ENCODE measurements at places on chromosomes 4 and X.
A peak's percentile ranks its signal among the peaks of the same experiment; 100 is the strongest.

DNA sequence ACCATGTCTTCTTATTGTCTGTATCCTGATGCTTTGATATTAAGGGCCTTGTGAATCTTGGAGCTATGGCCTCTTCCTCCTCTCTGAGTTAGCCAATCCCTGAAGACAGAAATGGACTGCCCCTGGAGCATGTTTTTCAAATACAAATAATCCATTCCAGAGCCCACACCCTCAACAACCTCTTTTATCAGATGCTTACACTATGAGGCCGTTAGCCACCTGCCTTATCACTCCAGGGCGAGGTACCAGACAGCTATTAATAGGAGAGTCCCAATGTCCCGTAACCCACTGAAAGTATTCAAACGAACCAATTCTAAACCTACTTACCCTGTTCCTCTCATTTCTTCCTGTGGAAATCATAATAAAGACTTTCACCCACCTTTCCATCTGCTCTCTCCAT, 165.0 kb downstream of the ARHGAP24 start:
- DNase-seq = no peak

DNA sequence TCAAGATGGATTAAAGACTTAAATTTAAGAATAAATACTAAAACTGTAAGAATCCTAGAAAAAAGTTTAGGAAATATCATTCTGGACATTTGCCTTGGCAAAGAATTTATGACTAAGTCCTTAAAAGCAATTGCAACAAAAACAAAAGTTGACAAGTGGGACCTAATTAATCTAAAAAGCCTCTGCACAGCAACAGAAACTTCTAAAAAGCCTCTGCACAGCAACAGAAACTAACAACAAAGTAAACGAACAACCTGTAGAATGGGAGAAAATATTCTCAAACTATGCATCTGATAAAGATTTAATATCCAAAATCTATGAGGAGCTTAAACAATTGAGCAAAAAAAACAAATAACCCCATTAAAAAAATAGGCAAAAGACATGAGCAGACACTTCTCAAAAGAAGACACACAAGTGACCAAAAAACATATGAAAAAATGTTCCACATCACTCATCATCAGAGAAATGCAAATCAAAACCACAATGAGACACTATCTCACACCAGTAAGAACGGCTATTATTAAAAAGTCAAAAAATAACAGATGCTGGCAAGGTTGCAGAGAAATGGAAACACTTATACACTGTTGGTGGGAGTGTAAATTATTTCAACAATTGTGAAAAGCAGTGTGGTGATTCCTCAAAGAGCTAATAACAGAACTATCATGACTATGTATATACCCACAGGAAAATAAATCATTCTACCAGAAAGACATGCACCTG, 5.5 kb upstream of the OPRPN start:
- DNase-seq = no peak

DNA sequence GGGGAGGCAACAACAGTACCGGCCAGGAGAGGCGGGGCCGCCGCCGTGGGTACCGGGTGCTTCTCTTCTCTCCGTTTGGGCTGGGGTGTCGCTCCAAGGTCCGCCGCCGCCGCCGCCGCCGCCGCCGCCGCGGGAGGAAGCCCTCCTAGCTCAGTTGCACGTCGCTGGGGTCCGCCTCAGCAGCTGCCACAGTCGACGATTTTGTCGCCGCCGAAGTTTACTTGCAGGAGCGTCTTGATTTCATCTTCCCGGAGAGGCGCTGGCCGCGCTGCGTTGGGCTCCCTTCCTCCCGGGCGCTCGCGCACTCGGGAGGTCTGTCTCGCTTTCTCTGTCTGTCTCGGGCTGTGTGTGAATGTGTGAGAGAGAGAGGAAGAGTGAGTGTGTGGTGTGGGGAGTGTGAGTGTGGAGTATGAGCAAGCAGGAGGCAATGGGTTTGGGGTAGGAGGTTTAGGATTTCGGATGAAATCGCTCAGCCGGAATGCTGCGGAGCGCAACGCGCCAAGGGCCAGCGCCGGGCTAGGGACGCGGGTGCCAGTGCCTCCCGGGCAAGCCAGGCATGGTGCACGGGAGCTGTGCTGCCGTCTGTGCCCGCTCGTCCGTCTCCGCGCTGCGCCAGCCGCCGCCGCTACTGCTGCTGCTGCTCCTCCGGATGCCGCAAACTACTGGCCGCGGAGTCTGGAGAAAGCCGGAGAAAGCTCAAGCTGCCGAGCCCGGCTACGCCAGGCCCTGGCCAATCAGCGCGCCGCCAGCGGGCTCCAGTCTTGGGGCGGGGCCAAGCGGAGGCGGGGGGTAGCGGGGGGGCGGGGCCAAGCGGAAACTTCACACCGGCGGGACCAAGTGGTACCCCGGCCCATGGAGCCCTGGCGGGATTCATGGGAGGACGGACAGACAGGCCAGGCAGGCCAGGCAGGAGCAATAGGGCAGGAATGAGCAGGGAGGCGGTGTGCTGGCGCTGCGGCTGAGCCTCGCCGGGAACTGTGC, at the start of gene PCDH19:
Gene PCDH19 (minus strand): TSS at position 664 of the 981 bp plus-strand sequence. CDS start 1,676 bp downstream, outside the sequence.
- DNase-seq = peak; percentile 50

- no peak for DNase-seq
Observed at GRCh38 chr4:182862141-182862875, 54.9 kb downstream of the DCTD start.

GRCh38 chrX:121365572-121366161, 318.3 kb downstream of the GLUD2 start:
- no peak for DNase-seq

GRCh38 chr4:152321398-152321797, 214.5 kb downstream of the FBXW7 start:
- DNase-seq = no peak

DNA sequence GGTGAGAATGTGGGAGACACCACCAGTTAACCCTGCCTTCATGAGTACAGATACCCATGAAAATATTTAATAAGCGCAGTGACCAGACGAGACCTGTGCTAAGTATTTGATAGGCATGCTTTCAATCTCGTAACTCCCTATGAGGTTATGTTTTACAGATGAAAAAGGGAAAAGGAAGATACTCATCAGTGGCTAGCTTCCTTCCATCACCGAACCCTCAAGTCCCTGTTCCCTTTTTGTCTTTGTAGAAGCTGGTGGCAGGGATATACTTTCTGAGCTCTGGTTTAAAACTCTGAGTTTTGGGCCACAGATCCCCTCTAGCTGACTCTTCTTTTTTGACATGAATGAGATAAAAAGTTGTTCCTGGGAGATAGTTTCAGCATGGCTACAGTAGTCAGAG, 26.3 kb downstream of the AFF1 start:
- no peak for DNase-seq

GRCh38 chr4:84894621-84895020, 71.9 kb downstream of the WDFY3 start:
- no peak for DNase-seq

DNA sequence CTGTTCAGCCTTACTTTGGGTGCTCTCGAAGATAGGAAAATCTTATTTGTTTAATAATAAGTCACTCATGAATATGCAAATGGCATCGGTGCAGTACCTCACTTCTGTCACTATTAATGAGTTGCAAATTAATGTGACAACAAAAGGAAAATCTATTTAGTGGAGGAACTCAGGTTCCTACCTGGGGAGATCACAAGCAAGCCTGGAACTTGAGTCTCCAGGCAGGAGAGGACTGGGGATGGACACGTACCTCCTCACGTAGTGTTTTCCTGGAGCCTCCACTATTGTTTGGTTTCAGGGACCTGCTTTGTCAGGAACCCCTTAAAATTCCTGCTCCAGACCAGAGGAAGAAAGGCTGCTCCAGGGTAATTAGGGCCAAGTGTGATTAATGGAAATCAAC, 82.1 kb downstream of the BCOR start:
- DNase-seq = no peak

DNA sequence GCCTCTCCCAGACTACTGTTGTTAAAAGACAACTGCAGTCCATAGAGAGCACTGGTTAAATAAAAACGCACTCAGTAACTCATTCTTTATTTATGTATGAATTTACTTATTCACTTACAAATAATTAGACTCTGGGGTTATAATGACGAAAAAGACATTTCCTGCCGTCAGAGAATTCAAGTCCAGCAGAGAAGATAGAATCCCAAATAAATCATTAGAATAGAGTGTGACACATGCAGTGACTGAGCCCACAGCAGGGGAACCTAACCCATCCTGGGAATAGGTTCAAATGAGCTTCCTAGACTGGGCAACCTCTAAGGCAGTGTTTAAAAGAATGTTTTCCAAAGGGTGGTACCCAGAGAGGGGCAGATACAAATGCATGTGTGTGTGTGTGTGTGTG, 53.9 kb downstream of the FGFBP1 start:
- no peak for DNase-seq

- peak; percentile 70 for DNase-seq
Observed at GRCh38 chrX:120308959-120309872, 2.0 kb downstream of the TMEM255A start.

DNA sequence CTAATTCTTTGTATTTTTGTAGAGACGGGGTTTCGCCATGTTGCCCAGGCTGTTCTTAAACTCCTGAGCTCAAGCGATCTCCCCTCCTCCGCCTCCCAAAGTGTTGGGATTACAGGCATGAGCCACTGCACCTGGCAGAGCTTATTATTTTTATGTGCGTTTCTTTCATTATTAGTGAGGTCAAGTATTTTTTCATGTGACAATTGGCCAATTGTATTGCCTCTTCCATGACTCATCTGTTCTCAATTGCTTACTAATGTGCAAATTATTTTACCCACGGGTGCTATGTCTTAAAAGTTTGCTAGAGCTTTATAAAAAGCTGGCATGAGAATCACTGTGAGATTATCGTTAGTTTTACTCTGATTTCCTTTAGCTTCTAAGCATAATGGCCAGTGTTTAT, 13.0 kb upstream of the ARX start:
- peak; percentile 66 for DNase-seq

- no peak for DNase-seq
Observed at GRCh38 chr4:87322754-87323153, at the start of gene HSD17B13. HSD17B13 (minus strand) TSS chr4:87322882; CDS start chr4:87322841, 41 bp downstream.

- peak; percentile 27 for DNase-seq
Observed at GRCh38 chrX:8913655-8914409, 112.6 kb upstream of the FAM9A start.

- no peak for DNase-seq
Observed at GRCh38 chr4:182208526-182209050, 34.6 kb upstream of the TENM3 start.

DNA sequence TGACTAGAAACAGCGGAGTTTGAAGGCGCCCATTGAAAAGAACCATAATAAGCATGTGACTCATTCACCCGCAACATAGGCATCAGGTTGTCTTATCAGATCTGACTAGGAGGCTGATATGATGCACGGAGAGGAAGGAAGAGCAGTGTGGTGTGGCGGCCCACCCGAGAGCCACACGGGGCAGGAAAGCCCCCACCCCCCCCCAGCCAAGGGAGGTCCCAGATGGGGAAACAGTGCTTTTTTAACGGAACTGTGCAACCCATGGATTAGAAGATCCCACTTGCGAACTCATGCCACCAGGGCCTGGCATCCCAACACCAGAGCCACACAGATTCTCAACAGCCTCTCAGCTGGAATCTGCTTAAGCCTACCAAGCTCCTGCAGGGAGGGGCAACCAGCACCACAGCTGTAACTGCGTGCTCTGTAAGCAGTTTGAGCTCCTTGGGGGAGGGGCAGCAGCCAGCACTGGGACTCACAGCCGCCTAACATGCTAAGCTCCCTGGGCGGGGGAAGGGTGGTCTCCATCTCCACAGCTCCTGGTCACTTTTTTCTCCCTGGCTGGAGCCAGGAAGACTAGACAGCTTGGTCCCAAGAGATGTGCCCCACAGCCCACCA, 466.2 kb downstream of the PDGFC start:
- DNase-seq = peak; percentile 28

DNA sequence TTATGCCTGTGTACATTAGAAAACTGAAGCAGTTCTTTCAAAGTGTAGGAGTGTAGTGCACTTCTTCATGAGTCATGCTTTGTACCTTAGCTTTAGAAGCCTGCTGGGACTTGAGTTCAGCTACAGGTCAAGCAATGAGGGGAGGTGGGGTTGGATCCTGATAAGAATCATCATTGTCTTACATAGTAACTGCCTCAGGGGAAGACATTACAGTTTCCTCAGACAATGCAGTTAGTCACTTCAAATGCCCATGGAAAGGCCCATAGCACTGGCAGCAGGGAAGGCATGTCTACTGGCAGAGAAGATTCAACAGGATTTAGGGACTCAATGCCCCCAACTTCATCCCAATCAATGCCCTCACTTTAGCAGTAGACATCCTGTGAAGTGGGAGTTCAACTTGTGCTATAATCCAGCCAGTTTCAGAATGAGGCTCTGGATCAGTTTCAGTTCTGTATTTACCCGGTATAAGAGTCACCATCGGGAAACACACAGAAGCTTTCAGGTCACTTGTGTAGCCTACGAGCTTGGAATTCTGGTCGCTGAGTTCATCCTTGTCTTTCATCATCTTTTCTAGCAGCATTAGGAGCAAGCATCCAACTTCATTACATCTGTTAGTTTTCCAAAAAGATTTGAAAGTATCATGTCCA, 1216.5 kb downstream of the RAPGEF2 start:
- peak; percentile 37 for DNase-seq

DNA sequence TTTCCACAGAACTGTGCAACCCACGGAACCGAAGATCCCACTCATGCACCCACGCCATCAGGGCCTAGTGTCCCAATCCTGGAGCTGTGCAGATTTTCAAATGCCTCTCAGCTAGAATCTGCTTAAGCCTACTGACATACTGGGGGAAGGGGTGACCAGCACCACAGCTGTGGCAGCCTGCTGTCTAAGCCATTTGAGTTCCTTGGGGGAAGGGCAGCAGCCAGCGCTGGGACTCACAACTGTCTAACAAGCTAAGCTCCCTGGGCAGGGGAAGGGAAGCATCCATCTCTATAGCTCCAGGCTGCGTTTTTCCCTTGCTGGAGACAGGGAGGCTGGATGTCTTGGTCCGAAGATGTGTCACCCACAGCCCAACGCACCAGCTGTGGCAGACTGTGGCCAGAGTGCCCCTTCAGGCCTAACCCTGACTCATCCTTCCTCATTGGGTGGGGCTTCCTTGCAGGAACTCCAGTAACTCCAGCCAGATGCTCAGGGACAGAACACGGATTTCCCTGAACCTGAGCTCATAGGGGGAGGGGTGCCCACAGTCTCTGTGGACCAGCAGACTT, 194.8 kb downstream of the CHRDL1 start:
- DNase-seq = no peak

DNA sequence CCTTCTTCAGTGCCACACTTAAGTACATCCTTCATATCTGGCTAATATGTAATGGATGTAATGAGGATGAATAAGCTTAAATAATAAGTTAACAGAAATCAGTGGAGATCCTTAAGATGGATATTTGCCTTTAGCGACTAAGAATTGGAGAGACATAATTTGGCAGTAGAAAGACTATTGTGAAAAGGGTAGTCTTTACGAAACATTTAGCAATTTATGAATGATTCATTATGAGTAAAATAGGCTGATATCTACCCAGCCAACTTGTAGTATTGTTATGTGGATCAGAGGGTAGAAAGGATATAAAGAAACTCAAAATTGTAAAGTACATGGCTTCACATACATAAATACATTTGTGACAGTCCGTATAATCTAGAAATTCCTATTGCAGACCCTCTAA, 2371.8 kb downstream of the PCDH7 start:
- DNase-seq = peak; percentile 10

GRCh38 chr4:57501720-57502119, 391.5 kb upstream of the IGFBP7 start:
- peak; percentile 68 for DNase-seq

Measured in iris pigment epithelial cell (primary cell).